ENCODE measurements at places on chromosomes 5 and 9.

- no peak for DNase-seq
Observed at GRCh38 chr9:82799286-82799685, 263.7 kb downstream of the RASEF start.

DNA sequence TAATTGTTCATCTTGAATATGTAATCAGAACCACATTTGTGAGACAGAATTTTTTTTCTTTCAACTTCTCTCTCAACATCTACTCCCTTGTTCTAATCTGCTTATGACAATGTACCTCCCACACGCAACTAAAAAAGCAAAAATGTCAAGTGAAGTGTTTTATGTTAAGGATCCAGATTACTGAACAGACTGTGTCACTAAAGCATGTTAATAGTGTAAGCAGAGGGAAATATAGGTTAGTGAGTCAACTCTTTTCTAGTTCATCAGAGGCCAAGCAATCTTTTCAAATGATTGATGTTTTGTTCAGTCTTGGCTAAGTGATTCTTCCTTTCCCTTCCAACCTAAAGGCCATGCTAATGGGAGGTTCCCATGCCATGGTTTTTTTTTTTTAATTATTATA lies 34.7 kb upstream of the IDNK start:
- no peak for DNase-seq

DNA sequence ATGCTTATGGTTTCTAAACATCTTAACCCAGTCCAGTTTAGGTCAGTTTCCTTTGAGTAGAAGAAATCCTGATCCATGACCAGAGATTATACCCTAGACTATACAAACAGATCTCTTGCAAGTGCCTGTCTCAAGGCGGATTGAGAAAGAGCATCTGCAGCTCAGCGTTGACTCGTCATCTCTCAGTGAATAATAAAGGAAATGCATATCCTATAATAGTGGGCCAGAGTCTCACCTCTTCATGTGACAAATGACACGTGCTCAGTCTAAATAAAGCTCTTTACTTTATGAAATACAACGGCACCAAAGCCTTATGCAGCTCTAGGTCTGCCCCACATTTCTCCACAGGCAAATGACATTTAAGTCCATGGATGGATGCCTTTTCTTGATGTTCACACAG lies 179.4 kb upstream of the NR3C1 start:
- peak; percentile 72 for DNase-seq

GRCh38 chr5:100904259-100904861 lies 1.3 kb upstream of the ST8SIA4 start:
- peak; percentile 63 for DNase-seq

DNA sequence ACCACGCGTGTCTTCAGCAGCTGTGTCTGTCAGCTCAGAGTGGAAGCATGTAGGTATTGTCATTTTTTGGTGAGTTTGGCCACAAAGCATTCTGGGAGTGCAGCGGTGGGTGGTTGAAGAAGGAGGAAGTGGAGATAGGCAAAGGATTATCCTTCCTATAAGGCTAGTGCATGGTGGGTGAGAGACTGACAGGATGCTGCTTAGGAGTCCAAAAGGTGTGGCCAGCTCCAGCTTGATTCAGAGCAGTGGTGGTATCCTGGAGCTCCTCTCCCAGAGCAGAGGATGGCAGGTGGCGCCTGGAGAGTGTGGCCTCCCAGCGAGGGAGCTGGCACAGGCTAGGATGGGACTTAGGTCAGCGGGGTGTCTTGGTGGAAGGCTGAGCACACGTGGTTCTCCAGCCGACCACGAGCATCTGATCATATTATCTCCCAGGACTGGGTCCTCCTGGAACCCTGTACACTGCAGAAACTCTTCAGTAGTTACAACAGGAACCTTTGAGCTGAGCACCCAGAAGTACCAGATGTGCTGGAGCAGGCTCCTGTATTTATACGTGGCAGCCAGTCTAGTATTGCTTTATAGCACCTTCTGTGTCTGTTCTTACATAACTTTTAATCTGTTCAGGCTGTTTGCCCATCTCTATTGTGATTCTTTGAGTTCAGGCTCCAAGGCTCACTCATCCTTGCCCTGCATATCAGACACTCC lies 29.6 kb downstream of the MAML1 start:
- no peak for DNase-seq

- no peak for DNase-seq
Observed at GRCh38 chr5:87949676-87950631, 318.7 kb downstream of the TMEM161B start.

- peak; percentile 46 for DNase-seq
Observed at GRCh38 chr5:172046593-172046992, 40.2 kb upstream of the FBXW11 start.

GRCh38 chr9:115046199-115046598 lies 71.8 kb downstream of the TNC start:
- no peak for DNase-seq

DNA sequence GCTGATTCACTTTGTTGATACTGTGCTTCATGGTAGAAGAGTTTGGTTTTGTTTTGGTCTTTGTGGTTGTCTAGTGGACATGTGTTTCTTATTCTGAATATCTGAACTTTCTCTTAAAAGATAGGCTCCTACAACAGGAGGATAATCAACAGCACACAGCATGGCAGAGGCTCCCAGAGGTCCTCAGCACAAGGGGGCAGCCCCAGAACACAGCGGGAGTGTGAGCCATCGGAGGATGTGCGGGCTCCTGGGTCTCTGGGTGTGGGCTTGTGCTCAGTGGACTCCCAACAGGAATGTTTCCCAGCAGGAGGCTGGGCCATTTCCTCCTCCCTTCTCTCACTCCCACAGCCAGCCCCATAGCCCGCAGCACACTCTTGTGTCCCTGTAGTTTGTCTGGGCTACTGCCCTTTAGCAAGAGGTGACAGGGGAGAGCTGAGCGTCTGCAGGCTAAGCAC lies 164.3 kb upstream of the OTULINL start:
- no peak for DNase-seq

DNA sequence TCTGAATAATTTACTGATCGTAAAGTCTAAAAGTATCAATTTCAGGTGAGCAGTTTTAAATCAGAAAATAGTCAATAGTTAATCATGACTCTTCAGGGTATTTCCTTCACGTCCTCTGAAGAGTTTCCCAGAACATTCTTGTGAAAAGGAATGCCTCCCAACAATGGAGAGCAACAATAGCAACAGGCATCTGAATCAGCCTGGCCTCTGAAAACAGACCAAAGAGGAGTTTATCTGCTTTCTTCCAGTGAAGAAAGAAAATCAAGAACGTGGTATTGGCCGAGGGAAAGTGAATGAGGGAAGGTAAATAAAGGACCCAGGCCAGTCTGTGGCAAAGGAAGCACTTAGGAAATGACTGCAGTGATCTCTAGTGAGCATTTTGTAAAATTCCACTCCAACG lies 26.1 kb upstream of the RASGEF1C start:
- no peak for DNase-seq

- no peak for DNase-seq
Observed at GRCh38 chr5:36215910-36216309, 25.8 kb downstream of the NADK2 start.

- no peak for DNase-seq
Observed at GRCh38 chr5:124180299-124180874, 566.1 kb downstream of the ZNF608 start.

DNA sequence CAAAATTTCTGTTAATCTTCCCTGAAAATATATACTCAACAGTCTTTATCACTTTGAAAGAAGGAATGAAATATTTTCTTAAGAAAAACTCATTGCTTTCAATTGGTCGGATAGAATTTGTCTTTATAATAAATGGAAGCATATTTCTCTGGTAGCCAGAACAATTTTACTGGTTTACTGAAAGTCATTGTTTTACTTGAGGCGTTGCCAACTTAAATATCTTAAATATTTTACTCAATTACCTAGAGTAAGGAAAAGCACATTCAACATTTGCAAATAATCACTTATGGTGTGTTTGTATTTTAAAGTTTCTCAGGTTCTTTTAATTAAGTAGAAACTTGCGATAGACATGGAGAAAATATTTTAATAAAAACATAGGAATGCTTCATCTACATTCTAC lies 1181.7 kb downstream of the EFNA5 start:
- no peak for DNase-seq

DNA sequence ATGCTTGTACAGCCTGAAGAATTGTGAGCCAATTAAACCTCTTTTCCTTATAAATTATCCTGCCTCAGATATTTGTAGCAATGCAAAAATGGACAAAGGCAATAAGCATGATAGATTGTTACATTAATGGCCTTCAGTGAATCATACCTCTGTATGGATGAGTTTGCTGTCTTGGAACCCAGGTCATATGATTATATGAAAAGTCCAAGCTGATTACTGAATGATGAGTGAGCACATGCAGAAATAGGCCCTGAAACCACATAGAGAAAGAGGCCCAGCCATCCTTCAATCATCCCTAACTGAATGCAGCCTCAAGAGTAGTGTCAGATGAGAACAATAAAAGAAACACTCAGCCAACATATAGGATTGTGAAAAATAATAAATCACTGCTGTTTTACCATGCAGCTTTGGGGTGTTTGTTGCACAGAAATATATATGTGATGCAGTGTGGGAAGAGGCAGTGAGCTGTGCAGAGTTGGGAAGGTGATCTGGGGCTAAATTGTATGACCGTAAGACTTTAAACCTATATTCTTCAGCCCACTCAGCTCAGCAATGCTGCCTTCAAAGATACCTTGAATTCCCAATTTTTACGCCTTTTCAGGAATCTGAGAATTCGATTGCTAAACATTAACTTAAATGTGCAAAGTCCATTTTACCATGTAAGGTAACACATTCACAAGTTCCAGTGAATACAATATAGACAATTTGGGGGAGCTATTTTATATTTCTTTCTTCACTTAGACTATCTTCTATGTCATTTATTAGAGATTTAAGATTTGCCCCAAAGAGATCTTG lies 36.3 kb upstream of the SHISAL2B start:
- no peak for DNase-seq

DNA sequence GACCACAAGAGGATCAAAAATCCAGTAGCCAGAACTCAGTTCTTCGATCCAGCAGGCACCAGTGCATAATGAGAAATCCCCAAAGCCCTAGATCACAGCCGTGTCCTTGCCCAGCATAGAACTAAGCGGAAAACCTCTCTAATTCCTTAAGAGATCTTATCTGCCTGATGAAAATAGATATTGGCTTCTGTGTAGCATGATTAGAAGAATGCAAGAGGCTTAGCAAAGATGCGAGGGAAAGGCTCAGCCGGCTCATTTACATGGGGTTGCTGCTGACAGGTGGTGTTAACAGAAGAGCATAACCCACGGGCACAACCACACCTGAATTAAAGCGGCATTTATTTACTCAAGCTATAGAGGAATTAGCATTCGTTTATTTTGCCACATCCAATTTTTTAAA lies 400.0 kb upstream of the ADAMTS16 start:
- no peak for DNase-seq

GRCh38 chr9:133460405-133461175 lies 812 bp downstream of the CACFD1 start:
- DNase-seq, result no peak

DNA sequence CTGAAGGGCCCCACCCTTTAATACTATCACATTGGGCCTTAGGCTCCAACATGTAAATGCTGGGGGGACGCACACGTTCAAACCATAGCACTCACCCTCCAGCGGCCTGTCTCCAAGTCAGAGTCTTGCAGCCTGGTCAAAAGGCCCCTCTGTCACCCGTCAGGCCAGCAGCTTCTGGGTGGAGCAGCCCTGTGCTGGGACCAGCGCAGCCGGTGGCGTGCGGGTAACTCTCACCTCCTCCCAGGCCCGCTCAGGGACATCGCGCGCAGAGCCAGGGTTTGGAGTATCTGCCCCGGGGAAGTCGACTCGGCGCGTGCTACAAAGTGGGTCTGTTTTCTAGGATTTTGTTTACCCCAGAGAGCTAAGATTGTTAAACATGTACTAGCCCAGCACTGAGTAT lies 93.0 kb upstream of the COL5A1 start:
- no peak for DNase-seq

- DNase-seq, result no peak
Observed at GRCh38 chr5:125894383-125894782, 528.8 kb upstream of the GRAMD2B start.

- DNase-seq, result no peak
Observed at GRCh38 chr9:20760246-20760891, 76.3 kb downstream of the FOCAD start.

GRCh38 chr9:36008774-36009300 lies 27.9 kb upstream of the RECK start:
- peak; percentile 65 for DNase-seq

GRCh38 chr9:77569335-77569734 lies 78.8 kb downstream of the GNA14 start:
- no peak for DNase-seq

GRCh38 chr5:39175273-39175955 lies 43.9 kb downstream of the FYB1 start:
- no peak for DNase-seq

DNA sequence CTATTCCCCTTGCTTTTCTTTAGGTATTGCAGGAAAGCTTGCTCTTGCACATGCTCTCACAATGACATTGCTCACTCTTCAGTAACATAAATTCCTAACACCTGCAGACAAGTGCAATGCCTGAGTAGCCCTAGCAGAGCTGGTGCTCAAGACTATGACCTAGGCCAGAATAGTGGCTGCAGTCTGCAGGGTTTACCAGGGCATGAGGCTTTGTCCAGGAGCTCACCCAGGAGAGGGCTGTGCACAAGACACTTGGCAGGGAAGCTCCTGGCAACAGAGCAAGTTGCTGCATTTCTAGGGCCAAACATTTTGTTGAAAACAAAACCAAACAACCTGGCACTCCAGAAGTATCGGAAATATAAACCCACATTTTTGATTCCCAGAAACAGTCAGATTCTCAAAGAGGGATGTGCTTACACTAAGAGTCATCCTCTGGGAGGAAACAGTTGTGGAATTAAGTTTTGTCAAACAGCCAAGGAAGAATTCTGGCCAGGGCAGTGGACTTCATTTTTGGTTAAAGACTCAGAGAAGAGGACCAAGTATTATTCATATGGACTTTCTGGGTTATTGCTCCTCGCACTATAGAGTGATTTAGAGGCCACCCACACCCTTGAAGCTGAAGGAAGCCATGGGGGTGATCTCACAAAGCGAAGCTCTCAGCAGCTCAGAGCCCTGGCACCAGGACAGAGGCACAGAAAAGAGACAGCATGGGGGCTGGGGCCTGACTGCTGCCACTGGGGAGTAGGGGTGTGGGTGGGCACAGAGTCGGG lies 44.9 kb downstream of the MACROH2A1 start:
- no peak for DNase-seq

- DNase-seq, result peak; percentile 86
Observed at GRCh38 chr5:100779669-100780375, 123.3 kb downstream of the ST8SIA4 start.

DNA sequence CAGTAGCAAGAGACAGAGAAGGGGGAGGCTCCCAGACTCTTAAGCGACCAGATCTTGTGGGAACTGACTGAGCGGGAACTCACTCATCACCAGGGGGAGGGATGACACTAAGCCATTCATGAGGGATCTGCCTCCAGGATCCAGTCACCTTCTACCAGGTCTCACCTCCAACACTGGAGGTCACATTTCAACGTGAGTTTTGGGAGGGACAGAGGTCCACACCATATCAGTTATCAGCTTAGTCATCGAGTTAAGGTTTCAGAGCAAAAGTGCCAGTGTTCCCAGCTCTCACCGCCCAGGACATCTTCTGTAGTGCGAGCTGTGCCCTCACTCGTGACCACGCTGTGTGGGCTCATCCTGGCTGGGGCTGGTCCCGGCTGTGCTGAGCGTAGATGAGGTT lies 98.7 kb upstream of the CACNA1B start:
- DNase-seq, result no peak

Measured in suppressor macrophage (primary cell).